GOT3 (cell line): ENCODE measurements at places on chromosomes 1 and 21.

DNA sequence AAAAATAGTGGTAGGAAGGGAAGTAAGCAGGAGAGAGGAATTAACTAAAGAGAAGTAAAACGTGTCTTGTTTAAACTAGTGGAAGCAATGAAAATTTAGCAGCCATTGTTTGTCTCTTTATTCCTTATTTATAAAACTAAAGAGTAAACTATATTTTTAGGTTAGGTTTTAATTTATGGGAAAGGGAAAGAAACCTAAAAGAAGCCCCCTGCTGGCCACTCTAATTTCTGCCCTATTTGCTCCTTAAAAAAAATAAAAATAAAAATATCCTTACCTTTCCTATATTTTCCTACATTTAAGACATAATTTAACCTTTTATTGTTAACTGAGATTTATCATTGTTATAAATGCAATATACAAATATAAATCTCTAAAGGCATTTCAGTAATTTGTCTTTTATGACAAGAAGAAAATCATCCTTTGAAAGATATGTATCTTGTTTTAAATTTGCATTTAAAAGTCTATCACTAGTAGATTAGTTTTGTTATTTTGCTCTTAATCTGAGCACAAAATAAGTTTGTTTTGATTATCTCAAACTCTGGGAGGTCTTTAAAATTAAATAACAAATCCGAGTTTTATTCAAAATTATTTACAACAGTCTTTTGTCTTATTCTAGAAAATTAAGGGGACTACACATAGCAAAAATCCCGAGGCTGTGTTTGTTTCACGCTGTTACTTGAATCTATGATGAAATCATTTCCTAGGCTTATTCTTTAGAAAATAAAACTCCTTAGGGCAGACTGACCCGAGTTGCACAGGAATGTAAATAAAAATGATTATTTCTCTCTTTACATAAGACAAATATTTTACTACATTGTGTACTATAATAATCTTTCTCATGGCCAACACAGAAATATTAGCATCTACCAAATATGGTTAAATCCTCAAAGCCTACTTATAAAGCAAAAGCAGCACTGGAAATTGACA is 201.7 kb downstream of the NRIP1 start:
- no peak for DNase-seq

DNA sequence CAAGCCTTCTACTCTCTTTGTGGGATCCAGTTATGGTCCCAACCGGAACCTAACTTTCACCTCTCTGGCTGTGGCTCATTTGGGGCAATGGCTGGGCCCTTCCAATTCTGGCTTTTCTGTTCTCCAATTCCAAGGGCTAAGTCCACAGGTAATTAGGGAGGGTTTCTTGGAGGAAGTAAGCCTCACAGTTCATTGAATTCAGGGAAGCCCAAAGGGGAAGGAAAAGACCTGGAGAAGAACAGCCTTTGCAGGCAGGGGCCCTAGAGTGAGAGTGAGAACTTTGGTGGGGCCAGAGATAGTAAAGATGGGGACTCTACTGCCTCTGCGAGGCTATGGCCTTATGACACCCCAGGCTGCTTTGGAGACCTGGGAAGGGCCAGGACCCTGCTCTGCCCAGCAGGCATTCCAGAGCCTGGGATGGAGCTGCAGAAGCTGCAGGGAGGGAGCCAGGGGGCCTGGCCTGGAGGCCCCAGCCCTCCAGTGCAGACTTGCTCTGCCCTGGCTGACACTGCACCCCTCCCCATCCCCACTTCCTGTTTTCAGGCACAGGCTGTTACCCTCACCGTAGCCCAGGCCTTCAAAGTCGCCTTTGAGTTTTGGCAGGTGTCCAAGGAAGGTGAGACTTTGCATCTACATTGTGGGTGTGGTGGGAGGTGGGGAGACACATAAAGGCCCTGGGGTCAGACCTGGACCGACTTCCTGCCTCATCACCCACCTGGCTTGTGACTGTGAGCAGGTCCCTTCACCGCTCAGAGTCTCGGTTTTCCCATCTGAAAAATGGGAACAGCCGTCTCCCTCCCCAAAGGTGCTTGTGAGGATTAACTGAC is 18.9 kb downstream of the LDLRAP1 start:
- DNase-seq = no peak

- no peak for DNase-seq
These were observed 24.9 kb downstream of the SUSD4 start for GRCh38 chr1:223338811-223339746.

- DNase-seq = peak; percentile 62
These were observed 53.3 kb upstream of the SYT14 start for GRCh38 chr1:209884665-209885117.

- DNase-seq = no peak
These were observed 27.7 kb upstream of the PTGFRN start for GRCh38 chr1:116881879-116882520.

GRCh38 chr1:156118177-156118868 is 3.8 kb downstream of the LMNA start:
- no peak for DNase-seq

GRCh38 chr1:185155600-185156287 is 1.0 kb downstream of the TRMT1L start:
- DNase-seq = no peak

- DNase-seq = no peak
These were observed 59.9 kb downstream of the WNT9A start for GRCh38 chr1:227887697-227888403.

DNA sequence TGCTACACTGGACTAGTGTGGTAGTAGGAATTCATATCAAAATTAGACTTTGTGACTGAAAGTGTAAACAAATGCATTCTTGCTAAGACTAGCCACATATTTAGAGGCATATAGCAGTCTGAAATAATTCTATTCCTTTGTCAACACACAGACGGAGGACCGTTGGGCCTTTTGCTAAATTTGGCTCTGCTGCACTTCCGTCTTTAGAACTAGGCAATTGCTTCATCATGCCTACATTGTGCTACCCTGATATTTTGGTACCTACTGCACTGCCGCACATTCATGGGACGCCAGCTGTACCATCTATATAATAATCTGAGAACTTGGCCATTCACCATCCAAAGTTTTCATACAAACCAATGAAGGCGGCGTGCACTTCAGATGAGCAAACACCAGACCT is 346.8 kb downstream of the KIF26B start:
- no peak for DNase-seq

DNA sequence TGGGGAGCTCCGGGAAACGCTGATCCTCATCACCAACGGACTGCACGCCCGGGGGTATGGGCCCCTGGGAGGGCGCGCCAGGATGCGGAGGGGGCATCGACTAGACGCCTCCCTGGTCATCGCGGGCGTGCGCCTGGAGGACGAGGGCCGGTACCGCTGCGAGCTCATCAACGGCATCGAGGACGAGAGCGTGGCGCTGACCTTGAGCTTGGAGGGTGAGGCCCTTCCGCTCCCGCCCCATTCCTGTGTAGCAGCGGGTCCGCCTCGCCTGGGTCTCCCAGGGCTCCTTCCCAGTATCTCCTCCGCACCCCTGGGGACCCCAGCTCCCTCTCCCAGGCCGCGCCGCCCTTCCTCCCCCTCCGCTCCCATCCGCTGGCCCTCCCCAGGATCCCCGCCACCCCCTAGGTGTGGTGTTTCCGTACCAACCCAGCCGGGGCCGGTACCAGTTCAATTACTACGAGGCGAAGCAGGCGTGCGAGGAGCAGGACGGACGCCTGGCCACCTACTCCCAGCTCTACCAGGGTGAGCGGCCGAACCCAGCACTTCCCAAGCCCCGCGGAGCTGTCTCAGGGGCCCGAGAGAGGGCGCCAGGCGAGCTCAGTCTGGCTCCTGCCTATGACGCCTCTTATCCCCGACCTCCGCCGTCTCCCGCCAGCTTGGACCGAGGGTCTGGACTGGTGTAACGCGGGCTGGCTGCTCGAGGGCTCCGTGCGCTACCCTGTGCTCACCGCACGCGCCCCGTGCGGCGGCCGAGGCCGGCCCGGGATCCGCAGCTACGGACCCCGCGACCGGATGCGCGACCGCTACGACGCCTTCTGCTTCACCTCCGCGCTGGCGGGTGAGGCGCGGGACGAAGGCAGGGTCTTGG is 5.0 kb downstream of the HAPLN2 start:
- DNase-seq = no peak

- no peak for DNase-seq
These were observed 3.4 kb upstream of the PEX10 start for GRCh38 chr1:2415801-2416208.

- no peak for DNase-seq
These were observed 15.4 kb upstream of the MUTYH start for GRCh38 chr1:45355683-45356082.

DNA sequence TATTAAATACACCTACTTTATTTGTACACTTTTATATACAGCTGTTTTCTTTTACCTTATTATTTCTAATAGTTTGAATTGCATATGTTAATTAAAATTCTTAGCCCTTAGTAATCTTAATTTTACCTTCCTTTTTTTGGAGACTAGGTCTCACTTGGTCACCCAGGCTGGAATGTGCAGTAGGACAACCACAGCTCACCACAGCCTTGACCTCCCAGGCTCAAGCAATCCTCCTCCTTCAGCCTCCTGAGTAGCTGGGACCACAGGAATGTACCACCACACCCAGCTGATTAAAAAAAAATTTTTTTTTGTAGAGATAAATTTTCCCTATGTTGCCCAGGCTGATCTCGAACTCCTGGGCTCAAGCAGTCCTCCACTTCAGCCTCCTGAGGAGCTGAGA is 15.0 kb upstream of the SDC3 start:
- DNase-seq = no peak

DNA sequence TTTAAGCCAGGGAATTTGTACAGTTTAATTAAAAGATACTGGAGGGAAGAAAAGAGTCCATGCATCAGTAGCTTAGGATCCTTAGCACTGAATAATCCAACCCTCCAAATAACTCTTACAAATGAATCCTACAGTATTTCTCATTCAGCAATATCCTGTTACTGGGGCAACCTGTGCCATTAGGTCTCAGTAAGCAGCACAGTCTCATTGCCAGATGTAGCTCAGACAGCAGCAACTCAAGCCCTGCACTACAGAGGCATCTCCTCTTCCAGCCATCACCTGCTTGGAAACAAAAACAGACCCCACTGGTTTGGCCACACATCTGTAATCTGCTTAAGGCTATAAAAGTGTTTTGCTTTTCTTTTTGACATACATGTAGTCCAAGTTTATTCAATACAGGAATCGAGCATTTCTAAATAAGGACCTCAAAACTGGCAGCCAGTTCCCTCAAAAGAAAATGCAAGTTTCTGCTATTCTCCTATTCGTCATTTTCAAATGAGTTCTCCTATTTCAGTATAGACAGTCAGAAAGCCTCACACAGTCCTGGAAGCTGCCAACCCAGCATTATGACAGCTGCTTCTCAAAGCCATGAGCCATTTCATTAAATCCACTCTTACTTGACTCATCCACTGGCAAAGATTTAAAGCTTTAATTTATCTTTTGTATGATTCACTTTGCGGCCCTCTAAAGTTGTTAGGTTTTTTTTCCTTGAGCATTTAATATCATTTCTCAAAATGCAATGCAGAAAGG is 129.0 kb downstream of the APP start:
- no peak for DNase-seq

GRCh38 chr1:118960026-118960561 is 28.0 kb downstream of the TBX15 start:
- no peak for DNase-seq

DNA sequence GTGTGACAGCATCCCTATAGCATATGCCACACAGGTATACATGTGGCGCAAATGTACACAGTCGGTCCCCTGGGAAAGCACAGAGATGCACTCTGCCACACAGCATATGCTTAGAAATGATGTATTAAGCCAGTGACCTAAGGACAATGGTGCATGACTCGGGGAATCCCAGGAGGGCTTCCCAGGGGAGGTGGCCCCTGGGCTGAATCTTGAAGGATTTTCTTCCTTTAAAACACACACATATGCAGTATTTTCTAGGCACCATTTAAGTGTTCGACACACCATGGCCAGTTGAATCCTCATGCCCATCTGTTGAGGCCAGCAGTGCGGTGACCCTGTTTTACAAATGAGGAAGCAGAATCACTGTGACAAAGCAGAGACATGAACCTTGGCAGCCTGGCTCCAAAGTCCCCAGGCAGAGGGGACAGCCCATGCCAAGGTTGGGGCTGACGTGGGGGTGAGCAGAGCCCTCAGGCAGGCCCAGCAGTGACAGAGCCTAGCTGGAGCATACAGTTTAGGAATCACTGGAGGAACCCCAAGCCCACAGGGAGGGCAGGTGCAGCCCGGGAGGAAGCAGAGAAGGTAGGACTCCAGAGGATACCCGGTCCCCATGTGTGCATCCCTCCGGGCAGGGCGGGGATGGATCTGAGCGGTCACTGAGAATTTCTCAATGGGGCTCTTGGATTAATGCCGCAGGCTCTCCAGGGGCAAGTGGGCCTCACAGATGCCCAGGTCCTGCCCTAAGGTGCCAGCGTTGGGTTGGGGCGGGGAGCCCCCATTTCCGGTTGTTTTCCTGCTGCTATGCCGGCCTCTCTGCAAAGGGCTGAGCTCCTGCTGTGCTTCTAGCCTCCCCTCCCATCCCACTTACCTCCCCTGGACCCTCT is 28.4 kb downstream of the WNT3A start:
- no peak for DNase-seq
